Activated naive CD4-positive, alpha-beta T cell (primary cell): ENCODE measurements at places on chromosomes 12 and 14.

GRCh38 chr14:25034803-25035681, 14.9 kb downstream of the STXBP6 start:
- DNase-seq, result no peak

GRCh38 chr12:761256-761655, 8.9 kb downstream of the WNK1 start:
- DNase-seq, result no peak

- DNase-seq, result no peak
These were observed 3.2 kb downstream of the DCAF4 start for GRCh38 chr14:72929316-72930080.

- no peak for DNase-seq
These were observed 6.3 kb upstream of the RIC8B start for GRCh38 chr12:106767954-106768822.

GRCh38 chr12:11397366-11397765, 2.0 kb upstream of the PRB2 start:
- DNase-seq, result no peak

- DNase-seq, result no peak
These were observed 149.2 kb upstream of the BTG1 start for GRCh38 chr12:92294676-92295440.

GRCh38 chr14:81516986-81517797, 16.5 kb downstream of the SEL1L start:
- no peak for DNase-seq

GRCh38 chr12:23880988-23881387, 68.5 kb downstream of the SOX5 start:
- DNase-seq, result no peak

DNA sequence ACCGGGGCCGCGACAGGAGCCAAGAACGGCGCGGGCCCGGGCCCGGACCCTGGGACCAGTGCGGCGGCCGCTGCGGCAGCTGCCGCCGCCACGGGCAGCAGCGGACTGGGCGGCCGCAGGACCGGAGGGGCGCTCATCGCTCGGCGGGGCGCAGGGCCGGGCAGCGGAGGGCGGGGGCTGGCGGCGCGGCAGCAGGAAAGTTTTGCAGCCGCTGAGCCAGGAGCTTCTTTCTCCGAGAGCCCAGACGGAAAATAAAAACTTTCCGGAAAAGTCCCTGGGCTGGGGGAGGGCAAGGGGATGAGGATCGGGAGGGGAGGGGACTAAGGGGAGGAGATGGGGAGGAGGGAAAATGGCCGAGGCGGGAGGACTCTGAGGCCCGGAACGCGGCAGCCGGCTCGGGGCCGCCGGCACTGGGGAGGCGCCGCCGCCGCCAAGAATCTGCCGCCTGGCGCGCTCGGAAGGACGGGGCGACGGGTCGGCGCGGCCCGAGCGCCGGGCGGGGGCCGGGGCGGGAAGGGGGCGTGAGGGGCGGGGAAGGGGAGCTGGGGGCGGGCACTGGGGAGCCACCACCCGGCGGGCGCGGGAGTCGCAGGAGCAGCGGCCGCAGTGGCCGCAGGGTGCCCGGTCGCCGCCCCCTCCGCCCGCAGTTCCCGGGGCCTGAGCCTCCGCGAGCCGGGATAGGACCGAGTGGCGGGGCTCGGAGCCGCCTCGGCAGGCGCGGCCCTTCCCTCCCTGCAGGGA, at the start of gene PRKD1:
TSS of gene PRKD1 (minus strand) at position 472 of the 741 bp plus-strand sequence.
- DNase-seq, result no peak

DNA sequence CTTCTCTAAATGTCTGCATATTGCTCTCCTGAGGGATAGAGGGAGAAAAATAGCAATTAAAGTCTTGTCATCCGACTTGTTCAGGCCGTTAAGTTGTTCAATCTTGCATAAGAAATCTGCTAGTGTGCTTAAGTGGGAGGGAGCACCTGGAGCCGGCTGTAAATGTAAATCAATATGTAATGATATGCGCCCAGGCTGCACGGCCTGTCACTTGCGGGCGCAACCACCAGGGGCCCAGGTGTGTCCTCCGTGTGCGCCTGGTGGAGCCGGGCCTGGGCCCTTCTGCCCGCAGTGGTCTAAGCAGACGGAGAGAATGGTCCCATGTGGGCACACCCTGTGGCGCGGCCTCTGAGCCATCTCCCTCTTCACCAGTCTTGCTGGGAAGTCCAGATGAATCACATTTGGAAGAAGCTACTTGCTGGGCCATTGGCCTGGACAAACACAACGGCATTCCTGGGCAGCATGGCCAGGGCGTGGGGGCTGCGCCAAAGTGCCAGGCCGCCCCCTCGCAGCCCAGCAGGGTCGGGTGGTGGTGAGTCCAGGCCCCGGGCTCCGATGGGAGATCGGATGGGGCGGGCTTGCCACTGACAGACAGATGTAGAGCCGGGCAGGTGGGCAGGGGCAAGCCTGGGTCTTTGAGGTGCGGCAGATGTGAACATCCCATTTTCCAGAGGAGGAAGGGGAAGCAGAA, 193.3 kb upstream of the C14orf180 start:
- no peak for DNase-seq

- DNase-seq, result no peak
These were observed 139.7 kb downstream of the SLCO1B3 start for GRCh38 chr12:20950248-20950647.

DNA sequence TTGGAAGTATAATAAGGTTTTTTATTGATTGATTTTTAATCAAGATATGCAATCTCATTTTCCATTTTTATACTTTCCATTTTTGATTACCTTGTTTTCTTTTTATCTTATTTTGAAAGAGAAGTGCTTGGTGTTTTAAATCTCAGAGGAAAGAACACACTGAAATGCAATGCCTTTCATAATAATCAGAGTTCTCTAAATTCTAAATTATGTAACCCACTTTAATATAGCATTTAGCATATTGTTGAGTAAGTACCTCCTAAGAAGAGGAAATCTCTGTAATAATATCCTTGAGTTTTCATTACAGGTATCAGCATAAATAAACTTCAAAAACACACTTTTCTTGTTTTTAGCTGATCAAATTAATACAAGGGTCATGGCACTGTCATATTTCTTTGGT, 96.9 kb downstream of the GTF2A1 start:
- no peak for DNase-seq

GRCh38 chr12:31714406-31715271, 14.2 kb downstream of the AMN1 start:
- DNase-seq, result no peak

DNA sequence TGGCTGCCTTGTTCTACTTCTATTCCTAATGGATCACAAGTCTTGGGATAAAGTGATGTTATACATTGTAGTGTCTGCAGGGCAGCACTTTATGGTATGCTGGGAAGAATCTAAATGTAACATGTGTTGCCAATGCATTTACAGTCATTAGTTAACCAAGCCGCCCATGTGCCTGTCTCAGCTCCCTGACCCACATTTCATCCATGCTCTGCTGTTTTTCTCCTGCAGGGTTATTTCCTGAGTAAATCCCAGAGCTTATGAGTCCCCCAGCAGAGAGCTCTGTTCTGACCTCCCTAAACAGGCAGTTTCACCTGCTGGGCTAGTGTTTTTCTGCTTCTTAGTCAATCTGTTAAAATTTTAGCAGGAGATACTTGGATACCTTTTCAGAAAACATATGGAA, 4.4 kb upstream of the TMTC2 start:
- DNase-seq, result no peak

- no peak for DNase-seq
These were observed 158.5 kb downstream of the FOXA1 start for GRCh38 chr14:37436519-37436918.

GRCh38 chr12:29241821-29242591, 92.9 kb downstream of the FAR2 start:
- DNase-seq, result no peak

DNA sequence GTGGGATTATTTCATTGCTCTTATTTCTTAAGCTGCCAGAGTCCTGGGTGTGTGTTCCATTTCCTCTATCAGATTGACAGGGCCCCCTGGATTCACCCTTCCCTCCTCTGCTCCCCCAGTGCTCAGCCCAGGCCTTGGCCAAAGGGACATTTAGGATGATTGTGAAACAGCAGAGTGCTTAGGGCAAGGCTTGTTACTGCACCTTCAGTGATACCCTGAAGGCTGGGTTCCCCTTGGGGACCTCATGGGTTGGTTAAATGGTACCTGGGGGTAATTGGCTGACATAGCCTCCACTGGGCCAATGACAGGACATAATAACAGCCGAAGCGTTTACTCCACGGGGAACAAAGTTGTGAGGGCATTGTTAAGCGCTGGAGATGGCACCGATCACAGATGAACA, 1.3 kb upstream of the KRT72 start:
- no peak for DNase-seq

DNA sequence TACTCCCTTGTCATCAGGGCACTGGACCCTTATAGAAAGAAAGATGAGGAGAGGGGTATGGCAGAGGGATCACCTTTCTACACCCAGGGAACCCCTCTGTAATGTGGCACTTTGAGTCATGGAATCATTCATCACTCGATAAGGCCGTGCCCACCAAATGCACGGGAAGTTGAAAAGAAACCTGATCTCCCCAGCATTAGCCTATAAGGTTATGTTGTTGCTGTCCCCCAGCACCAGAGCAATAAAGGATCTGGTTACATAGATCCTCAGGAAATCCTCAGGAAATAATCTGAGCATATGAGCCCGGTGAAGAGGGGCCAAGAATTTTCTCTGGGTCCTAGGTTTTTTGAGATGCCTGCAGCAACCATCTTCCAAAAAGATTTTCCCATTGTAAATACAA, 148.8 kb upstream of the CRY1 start:
- no peak for DNase-seq

- DNase-seq, result no peak
These were observed 233.9 kb downstream of the GXYLT1 start for GRCh38 chr12:41910578-41911320.

DNA sequence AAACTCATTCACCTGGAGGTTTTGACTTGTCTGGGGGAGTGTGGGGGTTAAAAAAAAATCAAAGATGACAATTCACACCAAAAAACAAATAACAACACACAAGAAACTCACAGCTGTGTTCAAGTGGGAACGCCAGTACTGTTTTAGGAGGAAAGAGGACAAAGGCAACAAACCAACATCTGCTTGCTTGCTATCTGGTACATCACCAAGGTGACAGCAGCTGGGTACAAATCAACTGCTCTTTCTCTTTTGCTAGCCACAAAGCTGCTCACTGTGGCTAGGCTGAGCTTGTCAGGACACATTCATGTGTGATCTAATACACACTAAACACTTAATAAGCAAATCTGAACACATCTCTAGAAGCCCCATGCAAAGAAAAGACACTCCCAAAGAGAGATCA, 128.0 kb upstream of the RAP1B start:
- no peak for DNase-seq

DNA sequence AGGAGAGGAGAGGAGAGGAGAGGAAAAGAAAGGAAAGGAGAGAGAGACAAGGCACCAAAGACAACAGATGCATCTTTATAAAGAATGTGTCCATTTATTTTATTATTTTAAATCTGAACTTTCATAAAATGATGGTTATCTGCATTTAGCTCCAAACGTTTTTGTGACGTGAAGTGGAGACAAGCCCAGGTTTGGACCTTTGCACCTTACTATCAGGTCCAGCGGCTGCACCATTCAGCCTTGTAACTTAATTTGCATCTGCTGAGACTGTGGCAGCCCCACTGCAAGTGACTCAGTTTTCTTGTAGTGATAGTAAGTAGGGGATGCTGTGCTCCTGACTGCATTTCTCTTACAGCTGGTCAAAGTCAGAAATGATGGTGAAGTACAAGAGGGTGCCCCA, 130.7 kb downstream of the NTF3 start:
- no peak for DNase-seq

- DNase-seq, result no peak
These were observed 15.2 kb downstream of the ZFP36L1 start for GRCh38 chr14:68777644-68778043.

DNA sequence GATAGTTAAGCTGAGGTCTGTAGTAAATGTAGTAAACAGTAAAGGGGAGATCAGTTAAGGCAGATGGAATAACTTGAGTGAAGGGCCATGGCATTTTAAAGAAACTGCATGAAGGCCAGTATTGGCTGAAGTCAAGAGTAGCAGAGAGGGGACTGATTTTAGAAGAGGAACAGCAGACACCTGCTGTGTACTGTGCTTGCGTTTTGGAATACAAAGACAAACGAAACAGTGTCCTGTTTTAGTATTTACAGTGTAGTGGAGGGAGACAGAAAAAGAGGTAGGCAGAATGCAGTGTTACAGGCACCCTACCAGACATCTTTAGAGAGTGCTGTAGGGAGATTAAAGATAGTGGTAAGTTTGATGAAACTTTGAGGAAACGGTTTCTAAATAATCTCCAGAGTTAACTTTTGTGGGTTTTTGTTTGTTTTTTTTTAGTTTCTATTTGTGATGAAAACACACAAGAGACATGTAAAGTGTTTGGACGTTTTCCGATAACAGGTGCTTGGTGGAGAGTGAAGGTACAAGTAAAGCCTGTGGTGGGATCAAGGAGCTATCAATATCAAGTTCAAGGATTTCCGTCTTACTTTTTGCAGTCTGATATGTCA, 2.1 kb downstream of the HELB start:
- DNase-seq, result no peak

DNA sequence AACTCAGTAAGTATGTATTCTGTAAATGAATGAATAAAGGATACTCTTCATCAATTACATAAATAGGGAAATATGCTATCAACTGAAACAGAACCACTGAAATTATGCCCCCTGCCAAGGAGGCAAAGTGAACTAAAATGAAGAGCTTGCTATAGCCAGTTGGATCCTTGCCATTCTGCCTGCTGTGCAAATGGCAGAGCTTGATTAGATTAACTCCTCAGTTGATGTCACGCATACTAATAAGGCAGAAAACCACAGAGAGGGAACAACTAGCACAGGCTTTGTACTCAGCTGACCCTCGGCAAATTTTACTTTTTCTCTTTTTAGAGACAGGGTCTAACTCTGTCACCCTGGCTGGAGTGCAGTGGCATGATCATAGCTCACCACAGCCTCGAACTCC, 36.7 kb upstream of the FERMT2 start:
- no peak for DNase-seq

DNA sequence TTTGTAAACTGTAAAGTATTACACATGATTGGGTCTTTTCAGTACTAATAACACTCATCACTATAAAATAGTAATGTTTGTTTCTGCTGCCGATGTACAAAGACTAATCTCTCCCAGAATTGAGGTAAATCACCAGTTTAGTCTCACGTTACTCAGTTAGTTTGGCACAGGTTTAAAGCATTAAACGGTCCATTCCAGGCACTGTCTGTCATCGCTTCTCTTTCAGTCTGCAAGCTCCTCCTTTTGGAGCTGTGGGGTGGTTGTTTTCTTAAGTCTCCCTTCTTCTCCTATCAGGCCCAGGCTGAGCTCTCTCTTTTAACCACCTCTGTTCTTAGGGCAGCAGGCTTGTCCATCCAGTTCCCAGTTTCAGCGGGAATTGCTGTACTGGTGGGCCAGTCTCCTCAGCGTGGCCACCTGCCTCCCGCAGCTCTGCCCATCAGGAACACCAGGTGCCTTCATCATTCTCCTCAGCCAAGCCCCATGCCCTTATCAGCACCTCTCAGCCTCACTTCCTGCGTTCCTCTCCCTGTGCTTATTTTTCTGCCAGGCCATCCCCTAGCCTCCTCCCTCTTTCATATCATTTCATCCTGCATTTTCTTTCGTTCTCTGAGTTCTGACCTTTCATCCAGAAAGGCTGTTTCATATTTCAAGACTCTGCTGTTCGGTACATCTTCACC, 149.0 kb downstream of the TGFB3 start:
- no peak for DNase-seq
